EH (cell line): ENCODE measurements at places on chromosomes 4 and X.
A peak's percentile ranks its signal among the peaks of the same experiment; 100 is the strongest.

DNA sequence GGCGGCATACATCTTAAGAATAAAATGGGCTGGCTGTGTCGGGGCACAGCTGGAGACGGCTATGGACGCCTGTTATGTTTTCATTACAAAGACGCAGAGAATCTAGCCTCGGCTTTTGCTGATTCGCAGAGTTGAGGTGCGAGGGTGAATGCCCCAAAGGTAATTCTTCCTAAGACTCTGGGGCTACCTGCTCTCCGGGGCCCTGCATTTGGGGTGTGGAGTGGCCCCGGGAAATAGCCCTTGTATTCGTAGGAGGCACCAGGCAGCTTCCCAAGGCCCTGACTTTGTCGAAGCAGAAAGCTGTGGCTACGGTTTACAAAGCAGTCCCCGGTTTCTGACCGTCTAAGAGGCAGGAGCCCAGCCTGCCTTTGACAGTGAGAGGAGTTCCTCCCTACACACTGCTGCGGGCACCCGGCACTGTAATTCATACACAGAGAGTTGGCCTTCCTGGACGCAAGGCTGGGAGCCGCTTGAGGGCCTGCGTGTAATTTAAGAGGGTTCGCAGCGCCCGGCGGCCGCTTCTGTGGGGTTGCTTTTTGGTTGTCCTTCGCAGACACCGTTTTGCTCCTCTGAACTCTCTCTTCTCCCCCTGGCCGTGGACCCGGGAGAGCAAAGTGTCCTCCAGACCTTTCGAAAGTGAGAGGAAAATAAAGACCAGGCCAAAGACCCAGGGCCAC, 1.9 kb downstream of the SHOX start:
- DNase-seq, result peak; percentile 64

DNA sequence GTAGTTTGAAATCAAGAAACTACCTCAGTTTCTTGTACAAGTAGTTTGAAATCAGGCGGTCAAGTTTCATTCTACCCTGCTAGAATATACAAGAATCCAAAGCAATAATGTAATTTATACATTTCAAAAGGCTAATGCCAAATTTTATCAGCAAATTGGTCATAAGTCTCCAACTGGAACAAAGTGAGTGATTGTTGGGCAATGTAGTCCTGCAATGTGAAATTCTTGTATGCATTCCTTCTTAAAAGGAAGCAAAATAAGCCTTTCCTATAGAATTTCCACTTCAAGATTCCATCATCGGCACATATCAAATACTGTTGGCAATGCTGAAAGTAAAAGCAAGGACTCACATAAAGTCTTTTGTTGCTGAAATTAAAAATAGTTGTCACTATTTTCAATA, 334.9 kb downstream of the IL1RAPL1 start:
- DNase-seq, result no peak

DNA sequence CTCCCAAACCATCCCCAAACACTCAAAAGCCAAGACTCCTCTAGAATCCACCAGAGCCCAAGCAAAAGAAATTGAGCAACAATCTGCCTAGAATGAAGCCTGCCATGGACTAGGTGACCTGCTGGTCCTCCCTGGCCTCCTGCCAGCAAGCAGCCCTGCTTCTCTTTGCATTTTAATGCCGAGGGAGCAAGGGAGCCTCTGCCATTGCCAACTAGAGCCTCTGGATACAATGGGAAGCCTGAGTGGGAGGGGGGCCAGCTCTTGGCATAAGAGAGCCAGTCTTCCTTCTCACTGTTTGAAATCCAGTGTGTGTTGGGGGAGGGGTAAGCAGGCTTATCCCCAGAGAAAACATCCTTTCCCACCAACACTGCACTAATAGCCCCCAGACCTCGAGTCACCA, 1.5 kb upstream of the GDPD2 start:
- no peak for DNase-seq

DNA sequence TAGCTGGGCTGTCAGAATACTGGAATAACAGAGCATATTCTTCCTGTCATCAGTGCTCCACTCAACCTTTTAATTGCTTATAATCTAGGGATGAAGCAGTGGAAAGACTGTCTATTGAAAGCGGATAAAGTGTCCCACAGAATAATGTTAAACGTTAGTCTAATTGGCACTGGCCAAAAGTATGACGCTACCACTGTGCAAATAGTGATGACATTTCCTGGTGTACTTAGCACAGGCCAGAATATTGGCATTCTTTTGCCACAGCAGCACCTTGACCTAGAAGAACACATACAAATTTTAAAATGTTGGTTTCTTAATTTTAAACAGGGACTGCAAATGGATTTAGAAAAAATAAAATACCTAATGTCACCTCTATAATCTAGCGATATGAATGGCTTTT, 635.2 kb upstream of the SPANXN1 start:
- DNase-seq, result no peak

DNA sequence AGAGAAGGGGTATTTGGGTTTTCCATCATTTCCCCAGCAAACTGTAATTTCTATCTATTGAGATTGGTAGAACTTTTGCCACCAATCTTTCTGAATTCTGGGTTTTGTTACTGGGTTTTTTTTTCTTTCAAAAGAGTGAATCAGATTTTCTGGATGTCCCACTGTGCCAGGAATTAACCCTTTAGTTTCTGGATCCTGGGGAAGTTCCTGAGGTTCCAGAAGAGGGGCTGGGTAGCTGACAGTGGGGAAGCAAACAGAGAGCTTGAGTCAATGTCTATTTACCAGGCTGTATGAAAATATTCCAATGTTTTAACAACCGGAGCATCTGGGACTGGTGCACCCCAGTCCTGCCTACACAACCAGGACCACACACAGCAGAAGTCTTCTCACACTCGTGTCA, 25.8 kb upstream of the SOD3 start:
- DNase-seq, result no peak

GRCh38 chr4:159428975-159429692, 326.3 kb downstream of the RAPGEF2 start:
- no peak for DNase-seq

DNA sequence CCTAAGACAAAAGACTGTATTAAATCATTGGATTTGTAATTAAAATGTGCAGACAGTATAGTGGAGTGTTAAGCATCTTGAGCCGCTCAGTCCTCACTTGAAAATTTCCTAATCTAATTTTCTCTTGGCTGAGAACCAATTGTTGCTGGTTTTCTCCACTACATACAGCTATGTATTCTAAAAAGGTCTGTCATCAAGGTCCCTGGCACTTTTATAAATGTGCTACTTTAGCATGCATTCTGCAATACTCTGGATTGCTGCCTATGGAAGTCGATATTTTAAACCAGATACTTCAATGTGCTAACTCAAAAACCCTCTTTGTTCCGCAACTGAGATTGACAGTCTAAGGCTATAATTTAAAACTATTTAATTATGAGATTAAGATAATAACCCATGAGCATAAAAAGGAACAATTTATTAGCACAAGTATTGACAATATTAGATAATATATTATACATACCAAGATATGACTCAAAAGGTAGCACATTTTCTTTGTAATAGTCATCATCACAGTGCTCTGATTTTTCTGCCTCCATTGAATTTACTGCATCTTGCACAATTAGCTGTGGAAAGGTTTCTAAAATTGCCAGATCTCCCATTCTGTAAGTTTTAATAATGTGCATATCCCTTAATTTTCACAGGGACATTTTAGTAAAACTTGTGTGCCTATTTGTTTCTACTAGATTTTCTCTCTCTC, 815.1 kb downstream of the ADGRL3 start:
- no peak for DNase-seq

DNA sequence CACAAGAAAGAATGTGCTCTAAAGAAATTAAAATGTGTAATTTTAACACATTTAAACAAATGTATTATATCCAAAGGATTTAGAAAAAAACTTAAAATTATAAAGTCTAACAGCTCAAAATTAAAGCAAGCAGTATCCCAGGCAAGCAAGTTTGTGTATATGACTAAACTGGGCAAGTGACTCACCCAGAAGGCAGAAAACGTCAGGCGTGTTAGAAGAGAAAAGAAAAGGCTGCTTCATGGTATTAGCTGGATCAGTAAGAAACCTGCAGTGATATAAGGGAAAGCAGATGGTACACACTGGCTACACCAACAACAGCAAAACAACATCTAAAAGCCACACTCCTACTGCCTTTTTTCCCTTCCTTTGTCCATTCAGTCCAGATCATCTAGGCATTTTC, 250.6 kb upstream of the NDST3 start:
- DNase-seq, result peak; percentile 16

DNA sequence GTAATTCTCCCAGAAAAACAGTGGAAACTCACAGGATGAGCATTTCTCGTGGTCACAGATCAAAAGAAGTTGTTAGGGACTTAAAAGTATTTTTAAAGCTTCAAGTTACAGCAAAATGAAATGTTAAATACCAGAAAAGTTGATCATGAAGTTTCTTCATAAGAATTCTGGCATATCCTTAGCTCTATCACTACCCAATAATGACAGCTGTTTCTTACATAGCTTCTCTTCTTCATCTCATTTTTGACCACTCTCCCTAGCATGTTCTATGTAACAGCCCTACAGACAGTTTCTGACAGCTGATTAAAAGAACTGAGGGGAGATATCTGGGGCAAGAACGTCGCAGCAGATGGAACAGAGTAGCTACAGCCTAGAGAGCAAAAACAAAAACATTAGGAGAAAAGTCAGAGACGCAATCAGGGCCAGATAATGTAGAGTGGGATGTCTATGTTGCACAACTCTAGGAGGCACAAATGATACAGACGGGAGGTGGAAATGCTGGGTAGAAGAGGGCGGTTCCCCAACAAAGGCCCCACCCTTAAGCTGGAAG, 108.7 kb downstream of the CORIN start:
- peak; percentile 1 for DNase-seq

DNA sequence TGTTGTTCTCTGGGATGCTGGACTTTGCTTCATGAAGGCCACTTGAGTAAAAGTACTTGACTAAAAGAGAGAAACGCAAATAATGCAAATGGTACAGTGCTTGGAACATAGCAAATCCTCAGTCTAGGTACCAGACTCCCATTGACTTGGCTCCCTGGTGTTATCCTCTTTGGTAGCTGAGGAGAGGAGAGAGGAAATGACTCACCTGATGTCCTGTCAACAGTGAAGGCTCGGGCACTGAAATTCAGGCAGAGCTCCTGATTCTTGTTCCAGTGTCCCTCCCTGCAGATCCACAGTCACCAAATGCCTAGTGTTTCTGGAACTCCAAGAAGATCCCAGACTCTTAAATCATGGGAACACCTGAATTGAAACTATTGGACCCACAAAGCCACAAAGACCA, 22.5 kb upstream of the TCEAL4 start:
- peak; percentile 31 for DNase-seq

DNA sequence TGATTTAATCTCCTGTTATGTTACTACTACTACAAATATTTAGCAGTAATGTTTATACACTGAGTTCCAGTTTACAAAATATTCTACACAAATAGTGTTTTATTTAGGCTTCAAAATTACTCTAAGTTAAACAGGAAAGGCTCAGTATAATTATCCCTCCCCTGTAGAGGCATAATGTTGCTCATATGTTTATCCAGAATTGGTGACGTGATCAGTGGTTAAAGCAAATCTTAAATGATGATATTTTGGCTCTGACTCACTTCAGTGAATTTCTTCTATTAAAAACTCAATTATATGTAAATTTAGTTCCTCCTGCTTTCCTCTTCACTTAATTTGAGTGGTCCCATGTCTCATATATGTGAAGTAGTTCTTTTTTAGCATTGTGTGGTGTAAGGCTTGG, 438.5 kb downstream of the ADGRL3 start:
- no peak for DNase-seq

DNA sequence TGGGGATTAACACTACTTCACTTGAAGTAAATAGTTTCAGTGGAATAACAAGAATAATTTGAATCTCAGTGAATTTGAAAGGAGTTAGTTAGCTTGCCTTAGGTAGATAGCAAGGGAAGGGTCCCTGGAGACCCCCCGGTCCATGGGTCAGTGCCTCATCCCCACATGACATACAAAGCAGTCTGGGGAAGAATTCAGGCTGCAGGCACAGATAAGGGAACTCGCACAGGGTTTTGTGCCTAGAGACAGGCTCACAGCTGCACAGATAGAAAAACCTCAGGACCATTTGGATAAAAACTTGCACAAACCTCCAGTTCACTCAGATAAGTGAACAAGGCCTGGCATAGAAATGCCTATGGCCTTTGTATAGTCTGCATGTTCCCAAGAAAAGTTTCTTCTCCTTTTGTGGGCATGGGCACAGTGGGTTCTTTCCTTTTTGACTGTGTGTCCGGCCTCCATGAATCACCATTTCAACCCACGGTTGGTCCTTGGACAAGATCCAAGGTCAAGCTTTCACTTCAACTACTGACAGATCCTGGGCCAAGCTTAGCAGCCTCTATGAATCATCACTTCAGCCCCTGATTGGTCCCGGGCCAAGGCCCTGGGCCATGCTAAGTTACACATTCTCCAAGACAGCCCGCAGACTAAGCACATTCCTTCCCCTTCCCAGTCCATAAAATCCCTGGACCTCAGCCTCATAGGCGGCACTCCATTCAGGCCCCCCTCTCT, 108.3 kb upstream of the KLHL4 start:
- no peak for DNase-seq

- DNase-seq, result peak; percentile 25
Observed at GRCh38 chr4:174358829-174359228, 75.1 kb downstream of the CEP44 start.

DNA sequence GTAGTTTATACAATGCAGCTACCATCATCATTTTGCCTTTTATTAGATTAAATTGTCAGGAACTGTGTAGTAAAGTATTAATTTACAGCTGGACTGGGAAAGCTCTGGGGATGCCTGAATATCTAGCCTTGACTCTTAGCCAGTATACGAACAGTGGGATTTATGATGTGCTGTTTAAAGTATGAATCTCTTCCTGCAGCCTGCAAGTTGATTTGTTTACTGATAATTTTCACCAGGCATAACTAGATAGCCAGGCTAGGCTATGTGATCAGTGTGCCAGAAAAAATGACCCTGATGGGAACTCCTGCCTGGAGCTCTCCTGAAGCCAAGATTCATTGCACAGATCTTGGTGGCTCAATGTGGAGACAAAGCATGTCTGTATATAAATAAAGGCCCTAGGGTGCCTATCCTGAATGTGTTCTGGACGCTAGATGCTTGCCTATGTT, 119.2 kb downstream of the SCLT1 start:
- peak; percentile 57 for DNase-seq

DNA sequence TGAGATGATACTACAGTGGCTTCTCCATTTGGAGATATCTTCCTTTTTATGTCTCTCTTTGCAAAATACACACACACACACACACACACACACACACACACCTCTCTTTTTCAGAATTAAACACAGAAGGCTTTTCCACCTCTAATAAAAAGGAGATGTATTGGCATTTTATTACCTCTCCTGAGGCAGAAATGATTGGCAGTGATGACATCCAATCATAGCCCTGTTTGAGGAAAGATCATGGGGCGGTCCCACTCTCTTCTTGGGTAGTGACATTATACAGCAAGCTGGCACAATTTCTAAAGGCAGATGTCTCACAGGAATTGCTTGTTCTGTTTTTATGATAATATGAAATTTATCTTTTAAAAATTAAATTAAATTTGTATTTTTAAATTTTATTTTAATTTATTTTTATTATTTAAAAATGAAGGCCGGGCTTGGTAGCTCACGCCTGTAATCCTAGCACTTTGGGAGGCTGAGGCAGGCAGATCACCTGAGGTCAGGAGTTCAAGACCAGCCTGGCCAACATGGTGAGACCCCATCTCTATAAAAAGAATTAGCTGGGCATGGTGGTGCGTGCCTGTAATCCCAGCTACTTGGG, 15.6 kb downstream of the CHRNA9 start:
- DNase-seq, result no peak

- peak; percentile 37 for DNase-seq
Observed at GRCh38 chr4:24470666-24471485, 113.5 kb downstream of the DHX15 start.
